Amniotic stem cell (primary cell): ENCODE measurements at places on chromosomes 7 and 10.

DNA sequence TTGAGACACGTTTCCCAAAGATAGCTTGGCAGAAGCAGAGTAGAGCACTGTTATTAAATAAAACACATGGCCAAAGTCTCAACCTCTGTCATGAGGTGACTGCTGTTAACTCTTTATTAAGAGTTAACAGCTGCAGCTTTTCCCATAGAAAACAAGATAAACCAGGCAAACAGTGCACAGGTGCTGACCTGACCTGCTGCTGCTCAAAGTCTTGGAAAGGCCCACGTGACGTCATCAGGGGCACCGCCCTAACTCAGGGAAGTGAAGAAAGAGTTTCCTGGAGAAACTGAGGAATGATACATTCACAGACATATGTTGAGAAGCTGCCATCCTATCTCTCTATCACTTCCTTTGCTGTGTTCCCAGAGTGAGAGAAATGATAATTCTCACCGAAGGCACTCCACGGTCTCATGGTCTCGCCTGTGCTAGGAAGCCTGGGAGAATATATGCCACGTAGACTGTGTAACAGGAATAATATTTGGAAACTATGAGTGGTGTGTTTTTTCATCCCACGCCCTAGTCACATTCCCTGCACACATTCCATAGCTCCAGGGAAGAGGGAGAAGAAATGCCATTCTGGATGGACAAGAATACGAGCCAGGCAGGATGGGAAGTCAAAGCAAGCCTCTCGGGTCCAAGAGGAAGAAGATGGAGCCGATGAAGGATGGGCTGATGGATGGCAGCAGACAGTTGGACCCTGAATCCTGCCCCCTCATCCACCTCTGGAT, 146.2 kb upstream of the NFE2L3 start:
- no peak for DNase-seq

GRCh38 chr7:94382746-94383145, 11.9 kb upstream of the COL1A2 start:
- DNase-seq: no peak

- no peak for DNase-seq
Measured at GRCh38 chr10:101070098-101070497, 8.3 kb downstream of the KAZALD1 start.

- no peak for DNase-seq
Measured at GRCh38 chr7:34687529-34687928, 29.5 kb downstream of the NPSR1 start.

GRCh38 chr7:101767544-101767943, 49.9 kb upstream of the CUX1 start:
- DNase-seq: no peak

DNA sequence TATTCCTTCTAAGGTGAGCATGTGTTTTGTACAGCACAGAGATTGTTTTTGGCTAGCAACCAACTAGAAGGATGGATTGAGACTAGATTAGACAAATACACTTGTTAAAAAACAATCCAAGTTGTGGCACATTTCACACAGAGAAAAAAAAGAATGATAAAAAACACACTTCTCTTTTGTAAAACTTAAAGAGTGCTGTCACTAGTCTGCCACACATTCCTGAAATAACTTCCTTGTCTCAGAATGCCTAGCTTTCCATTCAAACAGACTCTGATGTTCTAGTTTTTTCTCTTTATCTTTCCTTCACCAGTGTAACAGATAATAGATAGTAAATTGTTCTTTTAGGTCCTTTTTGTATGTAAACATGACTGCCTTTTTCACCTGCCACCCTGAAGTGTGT, 11.4 kb downstream of the DLD start:
- DNase-seq: no peak

DNA sequence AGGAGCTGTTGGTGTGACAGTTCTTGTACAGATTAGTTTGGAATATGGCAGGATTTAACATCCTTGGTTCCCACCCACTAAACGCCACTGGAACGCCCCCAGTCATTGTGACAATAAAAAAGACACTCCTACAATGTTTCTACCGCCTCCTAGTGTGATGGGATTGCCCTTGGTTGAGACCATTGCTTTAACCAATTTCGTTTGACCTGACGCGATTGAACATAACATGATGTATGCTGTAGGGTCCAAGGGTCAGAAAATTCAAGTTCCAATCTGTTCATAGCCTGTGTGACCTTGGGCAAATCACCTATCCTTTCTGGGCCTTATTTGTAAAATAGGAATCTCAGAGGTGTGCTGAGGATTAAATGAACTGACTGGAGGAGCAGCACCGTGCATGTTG, 12.5 kb downstream of the MXI1 start:
- DNase-seq: no peak

DNA sequence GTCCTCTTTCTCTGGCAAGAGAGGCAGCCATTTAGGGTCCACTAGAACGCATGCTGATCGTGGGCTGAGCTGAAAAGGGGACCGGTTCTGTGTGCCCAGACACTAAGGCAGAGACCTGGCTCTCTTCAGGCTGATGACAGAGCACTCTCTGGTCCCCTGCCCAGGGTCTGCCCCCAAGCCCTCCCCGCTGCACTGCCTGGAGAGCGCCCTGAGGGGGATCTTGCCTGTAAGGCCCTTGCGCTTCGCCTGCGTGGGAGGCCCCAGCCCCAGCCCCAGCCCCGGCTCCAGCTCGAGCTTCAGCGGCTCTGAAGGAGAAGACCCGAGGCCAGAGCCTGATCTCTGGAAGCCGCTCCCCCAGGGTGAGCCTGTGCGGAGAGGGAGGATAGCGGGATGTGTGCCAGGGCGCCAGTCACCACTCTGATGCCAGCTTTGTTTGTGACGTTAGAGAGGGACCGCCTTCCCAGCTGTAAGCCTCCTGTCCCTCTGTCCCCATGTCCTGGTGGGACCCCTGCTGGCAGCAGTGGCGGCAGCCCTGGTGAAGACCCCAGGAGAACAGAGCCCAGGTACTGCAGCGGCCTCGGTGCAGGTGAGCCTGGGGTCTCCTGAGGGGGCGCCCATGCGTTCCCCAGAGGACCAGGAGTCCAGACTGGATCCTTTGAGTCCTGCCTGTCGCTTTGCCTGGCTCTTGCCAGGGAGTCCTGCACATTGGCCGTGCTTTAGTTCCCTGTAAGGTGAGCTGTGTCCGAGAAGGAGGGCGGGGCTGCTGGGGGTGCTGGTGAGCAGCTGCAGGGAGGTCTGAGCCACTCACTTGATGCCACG, 43.2 kb downstream of the ZNF467 start:
- DNase-seq: no peak

DNA sequence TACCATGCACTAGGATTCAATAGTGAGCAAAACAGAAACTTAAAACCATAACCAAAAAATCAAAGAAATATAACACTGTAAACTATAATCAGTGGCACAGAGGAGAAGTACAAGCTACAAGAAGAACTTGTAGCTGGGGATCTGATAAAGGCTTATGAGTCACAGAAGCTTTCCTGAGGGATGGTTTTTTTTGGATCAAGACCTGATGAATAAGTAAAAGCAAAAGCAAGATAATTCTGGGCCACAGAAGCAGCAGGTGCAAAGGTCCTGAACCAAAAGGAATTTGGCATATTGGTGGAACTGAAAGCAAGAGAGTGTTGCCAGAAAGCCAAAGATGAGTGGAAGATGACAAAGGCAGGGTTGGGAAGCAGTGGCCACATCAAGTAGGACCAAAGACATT, 37.4 kb upstream of the BET1 start:
- peak; percentile 18 for DNase-seq

GRCh38 chr7:53062796-53063195, 27.4 kb downstream of the POM121L12 start:
- no peak for DNase-seq

DNA sequence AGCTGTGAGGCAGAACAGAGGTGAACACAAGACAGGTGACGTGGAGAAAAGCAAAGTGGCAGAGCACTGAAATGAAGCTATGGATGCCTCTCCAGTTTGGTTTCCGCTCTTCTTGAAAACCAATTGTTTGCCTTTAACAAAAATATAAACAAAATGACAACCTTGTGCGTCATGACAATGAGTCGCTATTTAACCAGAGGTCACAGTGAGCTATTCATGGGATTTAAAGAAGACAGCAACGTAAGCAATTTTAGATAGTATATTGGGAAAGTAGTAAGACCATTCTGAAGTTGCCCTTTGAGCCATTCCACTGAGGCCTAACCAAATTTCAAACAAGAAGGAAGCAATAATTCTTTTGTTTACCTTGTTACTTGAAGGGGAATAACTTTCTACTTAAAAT, 15.2 kb upstream of the LRRTM3 start:
- no peak for DNase-seq

DNA sequence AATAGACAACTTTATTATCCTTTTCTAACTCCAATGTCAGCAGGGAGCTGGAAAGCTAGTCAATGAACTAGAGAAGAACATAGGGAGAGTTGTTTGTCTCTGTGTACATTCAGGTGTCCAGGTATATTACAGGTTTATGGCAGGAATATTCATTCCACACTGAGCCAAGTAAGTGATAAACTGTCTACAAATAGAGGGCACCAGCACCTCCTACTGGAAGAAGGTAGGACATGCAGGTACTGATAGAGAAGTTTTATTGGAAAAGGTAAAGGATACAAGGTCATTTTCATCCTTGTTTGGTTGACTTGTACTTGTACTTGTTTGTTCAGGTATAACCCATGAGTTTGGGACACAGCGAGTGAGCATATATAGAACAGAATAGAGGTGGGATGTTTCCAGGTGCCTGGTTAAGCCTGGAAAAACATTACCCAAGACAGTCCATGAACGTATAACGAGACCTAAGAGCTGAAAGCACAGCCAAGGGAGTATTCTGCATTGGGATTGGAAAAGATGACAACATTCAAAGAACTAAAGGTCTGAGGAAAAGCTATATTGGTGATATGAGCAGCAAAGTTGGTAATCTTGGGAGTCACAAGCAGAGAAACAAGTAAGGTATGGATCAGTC, 61.4 kb upstream of the PPP1R3C start:
- peak; percentile 3 for DNase-seq

DNA sequence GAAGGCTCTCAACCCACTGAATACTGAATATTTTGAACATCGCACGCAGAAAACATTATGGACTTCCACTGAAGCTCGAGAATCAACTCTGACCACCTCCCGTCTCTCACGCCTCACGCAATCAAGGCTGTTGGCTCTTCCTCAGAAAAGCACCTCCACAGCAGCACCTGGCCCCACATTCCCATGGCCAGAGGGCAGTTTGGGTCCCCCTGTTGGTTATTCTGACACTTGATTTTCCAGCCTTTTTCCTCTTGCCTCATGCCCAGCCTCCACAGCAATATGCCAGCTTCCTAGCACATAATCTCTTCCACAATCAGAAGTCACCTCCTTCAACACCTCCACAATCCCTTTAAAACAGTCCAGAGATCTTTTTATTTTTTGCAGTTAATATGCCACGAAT, 55.9 kb downstream of the SVOPL start:
- no peak for DNase-seq

GRCh38 chr7:122310119-122311021, 5.8 kb upstream of the FEZF1 start:
- no peak for DNase-seq

- DNase-seq: no peak
Measured at GRCh38 chr7:23445326-23445725, 25.0 kb downstream of the IGF2BP3 start.

DNA sequence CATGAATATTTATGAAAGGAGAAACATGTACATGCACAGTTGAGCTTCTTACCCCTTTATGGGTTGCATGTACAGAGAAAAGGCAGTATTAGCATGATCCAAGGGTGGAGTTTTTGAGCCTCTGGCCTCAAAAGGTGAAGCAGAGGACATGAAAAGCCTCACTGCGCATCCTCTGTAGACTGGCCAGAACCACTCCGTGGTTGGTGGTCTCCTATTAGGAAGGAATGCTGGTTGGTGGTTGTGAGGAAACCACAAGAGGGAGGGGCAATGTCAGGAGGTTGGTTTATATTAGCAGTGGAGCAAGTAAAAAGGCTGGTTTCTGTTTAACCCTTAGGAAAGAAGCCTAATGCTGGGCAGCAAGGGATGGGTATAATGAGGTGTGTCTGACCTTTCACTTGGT, 37.5 kb downstream of the AHCYL2 start:
- DNase-seq: no peak

- DNase-seq: no peak
Measured at GRCh38 chr7:135210888-135211178, 493 bp downstream of the WDR91 start.

- no peak for DNase-seq
Measured at GRCh38 chr10:6009150-6009549, 31.8 kb upstream of the IL15RA start.

GRCh38 chr7:27842094-27842692, 102.2 kb downstream of the TAX1BP1 start:
- no peak for DNase-seq

DNA sequence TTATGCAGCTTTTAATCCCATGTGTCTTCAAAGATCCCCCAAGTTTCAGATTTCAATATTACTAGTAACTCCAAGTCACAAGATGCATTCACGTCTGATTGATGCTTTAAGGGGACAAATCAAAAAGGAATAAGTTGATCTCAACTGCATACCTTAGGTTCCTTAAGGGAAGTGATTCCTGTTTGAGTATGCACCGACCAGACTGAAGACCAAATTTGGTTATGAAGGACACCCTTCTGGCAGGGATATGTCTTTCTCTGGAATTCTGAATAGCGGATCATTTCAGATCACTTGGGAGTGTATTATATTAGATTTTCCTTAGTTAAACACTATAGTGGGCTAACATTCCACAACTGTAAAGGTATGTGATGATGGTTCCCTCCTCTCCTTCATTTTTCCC, 4.3 kb downstream of the KIF5B start:
- DNase-seq: no peak

DNA sequence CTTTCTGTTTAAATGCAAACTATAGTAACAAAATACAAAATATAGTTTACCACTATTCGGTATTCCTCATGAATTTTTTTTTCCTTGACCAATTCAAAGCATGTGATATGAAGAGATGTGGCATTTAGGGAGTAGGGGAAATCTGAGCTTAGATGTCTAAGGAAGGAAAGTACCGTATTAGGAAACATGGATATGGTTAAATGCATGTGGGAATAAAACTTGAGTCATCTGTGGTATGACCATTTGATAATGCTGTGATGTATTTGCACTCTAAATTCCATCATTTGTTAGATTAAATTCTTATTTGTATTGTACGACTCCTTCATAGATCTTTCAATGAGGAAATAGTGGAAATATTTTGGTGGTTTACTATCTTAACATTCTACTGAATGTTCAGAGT, 19.7 kb downstream of the AHR start:
- peak; percentile 27 for DNase-seq

- DNase-seq: no peak
Measured at GRCh38 chr10:50554995-50555568, 68.7 kb downstream of the SGMS1 start.

- DNase-seq: no peak
Measured at GRCh38 chr7:108421720-108422331, 34.4 kb downstream of the NRCAM start.

GRCh38 chr7:45973725-45974532, 52.9 kb upstream of the IGFBP3 start:
- no peak for DNase-seq

- DNase-seq: no peak
Measured at GRCh38 chr7:156614434-156615264, 25.9 kb upstream of the RNF32 start.

DNA sequence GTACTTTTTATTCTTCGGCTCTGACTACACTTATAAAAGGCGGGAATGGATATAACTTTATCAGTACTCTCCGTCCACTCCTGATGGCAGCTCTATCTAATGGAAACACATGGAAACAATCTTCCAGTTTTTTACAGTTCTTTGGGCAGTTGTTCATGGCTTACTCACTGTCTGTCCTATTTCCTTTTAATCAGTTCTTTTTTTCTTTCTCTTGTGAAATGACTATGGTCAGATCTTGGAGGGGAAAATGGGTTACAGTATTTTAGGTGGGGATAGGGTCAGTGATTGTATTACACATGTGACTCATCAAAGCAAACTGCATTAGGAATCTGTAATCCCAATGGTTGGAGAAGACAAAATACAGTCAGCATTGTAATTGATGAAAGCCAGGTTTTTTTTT, 112.4 kb downstream of the BICC1 start:
- no peak for DNase-seq
